Stimulated activated naive CD8-positive, alpha-beta T cell treated with anti-CD3 and anti-CD28 coated beads, Interleukin-15, Interleukin-2, amounts not matched to agents 100 U/mL and 50 U/mL, for 24 hours (primary cell): ENCODE measurements at places on chromosomes 5 and 9.

GRCh38 chr5:16544607-16545374 is 72.0 kb downstream of the RETREG1 start:
- DNase-seq: no peak

DNA sequence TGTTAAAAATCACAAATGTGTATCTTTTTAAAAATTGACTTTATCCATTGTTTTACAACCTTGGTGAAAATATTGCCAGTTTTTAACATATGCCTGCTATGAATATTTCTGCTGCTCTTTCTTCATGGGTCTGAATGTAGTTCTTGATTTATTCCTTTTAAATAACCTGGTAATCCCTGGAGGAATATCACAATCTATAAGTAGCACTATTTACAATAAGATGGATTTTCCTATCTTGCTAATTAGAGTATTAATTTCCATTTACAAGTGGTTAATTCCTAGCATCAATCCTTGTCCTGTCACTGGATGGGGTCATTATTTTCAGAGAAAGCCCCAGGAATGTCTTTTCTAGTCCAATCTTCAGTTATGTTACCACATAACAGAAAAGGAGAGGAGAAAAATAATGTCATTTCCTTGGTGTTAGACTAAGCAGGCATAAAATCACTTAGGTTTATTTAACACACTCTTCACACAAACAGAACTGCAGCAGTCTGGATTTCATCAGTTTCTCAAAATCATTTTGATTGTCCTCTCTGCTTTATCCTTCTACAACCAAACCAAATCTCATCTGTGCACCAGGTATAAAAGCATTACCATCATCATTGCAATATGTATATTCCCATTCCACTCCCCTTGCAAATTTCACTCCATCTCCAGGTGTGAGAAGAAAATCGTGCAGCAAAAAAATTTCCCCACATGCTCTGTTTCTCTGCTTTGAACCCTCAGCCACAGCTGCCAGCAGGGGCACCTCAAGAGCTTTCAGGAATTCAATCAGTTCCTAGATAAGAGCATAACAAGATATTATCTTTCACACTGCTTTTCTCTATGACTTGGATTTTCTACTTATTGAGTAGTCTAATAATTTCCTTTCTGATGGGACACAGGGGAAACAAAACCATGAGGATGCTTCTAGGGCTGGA is 204.1 kb downstream of the SEC61B start:
- DNase-seq: no peak

GRCh38 chr5:75012748-75013147 is 39.6 kb downstream of the GCNT4 start:
- no peak for DNase-seq

- DNase-seq: no peak
Measured at GRCh38 chr9:15139469-15139868, 167.5 kb downstream of the TTC39B start.

DNA sequence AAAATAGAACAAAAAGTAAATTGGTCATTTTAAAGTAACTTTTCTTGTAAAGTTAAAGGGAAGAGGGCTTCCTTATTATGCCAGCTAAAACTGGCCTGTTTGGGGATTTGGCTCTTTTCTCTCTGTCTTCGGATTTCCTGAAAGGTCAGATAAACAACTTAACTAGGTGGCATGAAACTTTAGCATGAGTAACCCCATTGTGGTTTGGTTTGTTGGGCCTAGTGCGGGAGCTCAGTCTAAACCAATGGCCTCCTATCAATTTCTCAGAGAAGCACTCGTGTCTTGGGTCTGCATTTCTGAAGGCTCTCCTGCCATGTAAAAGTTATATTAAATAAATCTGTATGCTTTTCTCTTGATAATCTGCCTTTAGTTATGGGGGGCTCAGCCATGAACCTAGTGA is 48.5 kb upstream of the ANKH start:
- DNase-seq: no peak

DNA sequence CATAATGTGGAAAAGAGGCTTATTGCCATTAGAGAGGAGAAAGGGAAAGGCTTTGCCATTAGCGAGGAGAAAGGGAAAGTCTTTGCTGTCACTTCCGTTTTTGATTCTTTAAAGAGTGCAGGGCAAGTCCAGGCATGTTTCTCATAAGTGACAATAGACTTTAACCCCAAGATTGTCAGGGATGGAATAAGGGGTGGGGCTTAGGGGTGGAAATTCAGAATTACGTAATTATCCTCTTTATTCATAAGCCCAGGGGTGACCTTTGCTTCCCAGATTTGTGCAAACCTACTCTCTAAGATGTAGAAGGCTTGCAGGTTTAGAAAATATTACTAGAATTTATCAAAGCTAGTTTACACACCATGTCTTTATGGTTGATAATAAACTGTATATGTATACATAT is 2.3 kb upstream of the PLK2 start:
- no peak for DNase-seq

DNA sequence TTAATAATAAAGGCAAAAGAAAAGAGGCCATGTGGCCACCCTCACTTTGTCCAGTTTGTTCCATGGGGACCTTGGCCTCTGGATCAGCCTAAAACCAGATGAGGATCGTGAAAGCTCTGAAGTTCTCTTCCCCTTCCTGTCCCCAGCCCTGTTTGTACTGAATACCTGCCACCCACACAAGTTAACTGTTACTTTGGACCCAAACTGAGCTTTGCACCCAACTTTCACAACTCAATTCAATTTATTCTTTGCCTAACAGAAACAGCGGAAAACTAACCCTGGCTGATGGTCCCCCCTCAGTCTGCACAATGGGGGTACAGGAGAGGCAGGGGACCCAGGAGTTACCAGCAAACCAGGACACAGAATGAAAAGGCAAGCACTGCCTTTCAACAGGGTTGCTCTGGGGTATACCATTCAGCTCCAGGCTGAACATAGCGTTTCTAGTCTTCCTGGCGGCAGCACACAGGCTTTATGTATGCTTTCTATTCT is 28.2 kb downstream of the ABCA1 start:
- DNase-seq: no peak

GRCh38 chr5:115588640-115589039 is 13.6 kb downstream of the TICAM2 start:
- no peak for DNase-seq

DNA sequence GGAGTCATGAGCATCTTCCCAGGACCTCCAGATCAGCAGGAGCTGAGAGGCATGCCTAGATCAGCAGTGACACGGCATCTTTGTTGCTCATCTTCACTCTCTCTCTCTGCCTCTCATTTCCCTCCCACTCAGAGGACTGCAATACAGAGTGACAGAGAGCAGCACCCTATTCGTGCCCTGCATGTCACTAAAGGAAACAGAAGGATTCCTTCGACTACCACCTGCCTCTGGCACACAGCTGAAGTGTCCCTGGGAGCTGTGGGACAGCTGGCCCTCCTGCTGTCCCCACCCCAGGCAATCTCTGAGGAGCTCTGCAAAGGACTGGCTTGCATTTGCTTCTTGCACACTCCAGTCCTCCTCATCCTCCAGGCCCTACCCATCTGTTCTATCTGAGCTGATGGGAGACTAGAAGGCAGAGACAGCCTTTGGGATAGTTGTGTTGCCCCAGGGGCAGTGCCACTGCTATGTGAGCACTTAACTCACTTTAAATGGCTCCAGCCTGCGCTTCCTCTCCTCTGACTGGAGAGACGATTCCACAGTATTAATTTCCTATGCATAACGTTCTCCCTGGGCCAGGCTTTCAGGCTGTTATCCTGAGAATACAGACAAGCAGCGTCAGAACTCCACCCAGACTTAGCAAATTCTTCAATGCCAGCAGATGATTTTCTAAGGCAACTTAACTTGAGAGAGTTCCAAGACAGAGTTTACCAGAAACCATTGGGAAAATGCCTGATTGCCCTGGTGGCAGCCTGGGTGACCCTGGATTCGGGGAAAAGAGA is 167.6 kb upstream of the MAP1B start:
- DNase-seq: no peak

GRCh38 chr9:33737811-33738606 is 57.4 kb upstream of the PRSS3 start:
- no peak for DNase-seq

DNA sequence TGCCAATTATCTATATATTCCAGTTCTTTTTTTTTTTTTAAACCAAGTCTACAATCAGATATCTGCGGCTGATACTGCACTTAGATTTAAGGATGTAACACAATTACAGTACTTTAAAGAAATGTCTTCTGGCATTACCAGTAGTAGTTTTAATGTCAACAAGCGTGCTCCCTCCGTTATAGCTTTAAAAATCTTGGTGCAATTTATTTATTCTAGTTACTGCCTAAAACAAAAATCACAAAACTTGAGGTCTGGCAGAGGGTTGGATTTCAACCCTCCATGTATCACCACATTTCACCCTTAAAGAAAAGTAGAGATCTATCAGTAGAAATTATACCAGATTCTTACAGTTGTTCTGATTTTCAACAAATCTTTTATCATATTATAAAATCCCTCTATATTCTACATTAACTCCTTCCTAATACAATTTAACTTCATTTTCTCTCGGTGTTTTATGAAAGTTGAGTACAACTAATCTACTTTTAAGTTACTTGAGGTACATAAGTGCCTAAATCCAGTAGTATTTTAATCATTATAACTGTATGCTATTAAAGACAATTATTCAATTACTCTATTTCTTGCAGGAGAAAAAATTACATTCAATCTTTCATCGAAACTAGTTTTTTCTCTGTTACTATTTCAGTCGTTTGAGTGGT is 2.0 kb upstream of the RICTOR start:
- no peak for DNase-seq

DNA sequence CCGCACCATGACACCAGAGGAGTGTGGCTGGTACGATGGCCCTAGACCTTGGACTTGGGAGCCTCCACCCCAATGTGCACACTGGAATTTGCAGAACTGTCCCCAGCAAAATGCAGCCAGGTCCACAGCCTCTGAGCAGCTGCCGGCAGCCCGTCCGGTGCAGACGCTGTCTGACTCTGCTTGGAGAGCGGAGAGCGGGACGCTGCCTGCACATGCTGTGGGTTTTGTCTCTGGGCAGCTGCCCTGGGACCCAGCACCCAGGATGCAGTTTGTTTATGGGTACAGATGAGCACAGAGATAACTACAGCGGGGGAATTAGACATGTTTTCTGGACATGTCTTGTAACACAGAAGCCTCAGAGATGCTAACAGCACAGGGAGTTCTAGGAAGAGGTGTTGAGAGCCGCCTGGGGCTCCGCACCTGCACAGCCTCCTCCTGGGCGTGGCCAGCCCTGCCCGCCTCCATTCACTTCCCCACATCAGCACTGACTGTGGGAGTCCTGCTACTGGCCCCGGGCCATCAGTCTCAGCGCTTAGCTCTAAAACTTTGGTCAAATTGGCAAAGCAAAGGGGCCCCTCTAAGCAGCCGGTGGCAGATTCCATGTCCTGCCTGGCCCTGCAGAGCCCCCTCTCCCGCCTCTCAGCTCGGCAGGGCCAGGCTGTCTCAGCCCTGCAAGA is 159.6 kb downstream of the IRX2 start:
- no peak for DNase-seq

- DNase-seq: no peak
Measured at GRCh38 chr9:94827584-94828304, 101.2 kb downstream of the AOPEP start.

DNA sequence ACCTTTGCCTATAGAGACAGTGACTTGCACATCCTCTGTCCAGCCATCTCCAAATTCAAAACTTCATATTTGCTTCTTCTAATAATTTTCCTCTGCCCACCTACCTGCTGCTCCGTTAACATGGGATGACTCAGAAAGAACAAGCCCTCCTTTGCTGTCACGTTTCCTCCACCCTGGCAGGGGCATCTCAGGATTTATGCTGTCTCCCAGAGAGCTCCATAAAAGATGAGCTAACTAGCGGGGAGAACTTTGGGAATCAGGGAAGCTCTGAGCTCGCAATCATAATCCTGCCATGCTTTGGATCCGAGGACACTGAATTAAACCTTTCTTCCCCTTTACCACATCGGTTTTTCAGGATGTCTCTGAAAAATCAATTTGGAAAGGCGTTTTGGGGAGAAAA is 78.4 kb upstream of the FSTL4 start:
- DNase-seq: no peak

GRCh38 chr9:122342323-122343050 is 28.3 kb upstream of the PTGS1 start:
- DNase-seq: no peak

GRCh38 chr5:15003511-15003920 is 131.9 kb upstream of the ANKH start:
- peak; percentile 45 for DNase-seq

- peak; percentile 41 for DNase-seq
Measured at GRCh38 chr5:53031695-53032096, 42.5 kb downstream of the ITGA2 start.

DNA sequence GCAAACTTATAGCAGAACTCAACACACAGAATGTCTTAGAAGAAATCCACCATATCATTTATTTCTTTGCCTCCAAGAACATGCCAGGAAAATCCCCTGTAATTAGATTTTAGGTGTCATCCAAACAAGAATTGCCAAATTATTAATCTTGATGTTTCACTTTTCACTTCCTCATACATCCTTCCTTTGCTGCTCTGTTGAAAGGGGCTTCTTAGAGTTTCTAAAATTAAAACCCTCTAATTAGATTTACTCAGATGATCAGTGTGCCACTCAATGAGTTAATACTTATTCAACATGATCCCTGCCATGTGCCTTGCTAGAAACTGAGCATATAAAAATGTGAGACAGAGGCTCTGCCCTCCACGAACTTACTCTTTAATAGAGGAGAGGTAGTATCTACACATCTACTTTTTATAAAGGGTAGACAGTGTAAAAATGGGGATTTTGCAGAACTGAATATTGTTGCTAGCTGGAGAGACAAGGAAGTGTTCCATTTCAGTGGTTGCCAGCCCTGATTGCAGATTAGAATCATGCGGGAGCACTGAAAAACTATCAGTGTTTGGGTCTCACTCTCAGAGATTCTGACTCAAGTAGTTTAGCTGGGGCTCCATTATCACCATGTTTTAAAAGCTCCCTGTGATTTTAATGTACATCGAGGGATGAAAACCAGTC is 498.4 kb downstream of the TLE4 start:
- no peak for DNase-seq

DNA sequence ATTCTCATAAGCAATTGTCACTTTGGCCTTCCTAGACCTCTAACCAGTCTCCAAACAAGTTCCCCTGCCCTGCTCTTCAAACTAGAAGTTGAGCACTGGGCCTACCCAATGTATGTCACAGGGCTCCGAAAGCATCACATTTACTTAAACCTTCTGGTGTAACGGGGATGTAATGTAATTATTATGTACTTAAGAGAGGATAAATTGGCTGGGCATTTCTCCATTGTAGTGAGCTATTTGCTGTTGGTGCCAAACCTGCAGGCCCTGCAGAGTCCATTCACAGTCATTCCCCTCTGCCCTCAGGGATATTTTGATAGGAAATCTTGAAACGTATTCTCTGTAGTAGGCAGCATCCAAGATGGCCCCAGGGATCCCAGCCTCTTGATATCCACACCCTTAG is 64.2 kb upstream of the GNE start:
- DNase-seq: no peak

DNA sequence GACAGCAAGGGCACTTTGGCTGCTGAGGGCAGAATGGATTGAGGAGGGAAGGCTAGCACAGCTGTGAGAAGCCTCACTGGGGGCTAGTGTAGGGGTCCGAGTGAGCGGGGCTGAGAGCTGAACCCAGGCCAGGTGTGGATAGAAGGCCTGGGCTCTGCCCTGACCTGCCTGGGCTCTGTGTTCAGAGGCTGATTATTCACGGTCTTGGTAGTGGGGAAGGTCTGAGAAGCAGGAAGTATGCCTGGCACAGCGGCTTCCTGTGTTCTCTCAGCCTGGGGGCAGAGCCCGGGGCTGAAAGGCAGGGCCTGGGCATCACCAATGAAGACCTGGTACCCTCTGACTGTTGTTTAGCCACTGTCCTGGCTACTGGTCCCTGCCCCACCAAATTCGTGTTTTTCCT is 136.4 kb upstream of the TBC1D2 start:
- DNase-seq: no peak

- no peak for DNase-seq
Measured at GRCh38 chr9:7366121-7366520, 433.5 kb downstream of the DMAC1 start.

- DNase-seq: no peak
Measured at GRCh38 chr9:129708793-129709192, 43.3 kb downstream of the PRRX2 start.
